ENCODE measurements at places on chromosomes 7 and 10.

DNA sequence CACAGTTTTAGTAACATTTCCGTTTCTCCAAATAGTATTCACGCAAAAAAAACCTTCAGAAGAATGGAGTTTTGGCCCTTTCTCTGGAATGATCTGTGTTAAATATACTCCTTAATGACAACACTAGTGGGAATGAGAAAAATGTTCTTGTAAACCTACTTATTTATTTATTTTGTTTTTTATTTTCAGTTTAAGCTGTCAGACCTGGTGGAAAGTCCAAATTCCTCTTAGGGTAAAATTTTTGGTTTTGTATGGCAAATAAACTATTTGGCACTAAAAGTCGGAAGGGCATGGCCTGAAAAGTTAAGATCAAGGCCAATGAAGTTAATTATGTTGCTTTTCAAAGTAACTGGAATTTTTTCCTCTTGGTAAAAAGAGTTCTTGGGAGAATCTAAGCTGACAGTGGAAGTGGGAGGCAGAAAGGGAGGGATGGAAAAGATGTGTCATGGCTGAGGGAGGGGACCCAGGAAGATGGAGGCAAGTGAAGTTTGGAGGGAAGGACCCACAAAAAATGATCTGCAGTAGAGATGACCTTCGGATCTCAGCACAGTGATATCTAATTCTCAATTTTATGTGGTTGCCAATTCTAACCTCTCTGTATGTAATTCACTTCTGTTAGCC, 33.5 kb upstream of the VPS41 start:
- DNase-seq: no peak

DNA sequence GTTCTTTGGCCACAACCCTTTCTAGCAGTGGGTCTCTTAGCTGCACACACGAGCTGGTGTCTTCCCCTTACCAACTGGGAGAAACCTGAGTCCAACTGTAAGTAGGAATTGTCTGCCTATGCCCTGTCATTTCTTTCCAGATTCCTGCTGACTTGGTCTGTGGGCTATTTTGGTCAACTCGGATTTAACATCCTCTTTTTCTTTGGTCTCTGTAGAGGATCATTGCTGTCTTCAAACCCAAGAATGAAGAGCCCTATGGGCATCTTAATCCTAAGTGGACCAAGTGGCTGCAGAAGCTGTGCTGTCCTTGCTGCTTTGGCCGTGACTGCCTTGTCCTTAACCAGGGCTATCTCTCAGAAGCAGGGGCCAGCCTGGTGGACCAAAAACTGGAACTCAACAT, 10.3 kb downstream of the PI4K2A start:
- no peak for DNase-seq

GRCh38 chr7:28407651-28408050, 4.7 kb upstream of the CREB5 start:
- no peak for DNase-seq

- DNase-seq: no peak
Measured at GRCh38 chr7:29977886-29978651, 11.5 kb downstream of the SCRN1 start.

GRCh38 chr10:118505363-118505762, 90.1 kb downstream of the PRLHR start:
- no peak for DNase-seq

DNA sequence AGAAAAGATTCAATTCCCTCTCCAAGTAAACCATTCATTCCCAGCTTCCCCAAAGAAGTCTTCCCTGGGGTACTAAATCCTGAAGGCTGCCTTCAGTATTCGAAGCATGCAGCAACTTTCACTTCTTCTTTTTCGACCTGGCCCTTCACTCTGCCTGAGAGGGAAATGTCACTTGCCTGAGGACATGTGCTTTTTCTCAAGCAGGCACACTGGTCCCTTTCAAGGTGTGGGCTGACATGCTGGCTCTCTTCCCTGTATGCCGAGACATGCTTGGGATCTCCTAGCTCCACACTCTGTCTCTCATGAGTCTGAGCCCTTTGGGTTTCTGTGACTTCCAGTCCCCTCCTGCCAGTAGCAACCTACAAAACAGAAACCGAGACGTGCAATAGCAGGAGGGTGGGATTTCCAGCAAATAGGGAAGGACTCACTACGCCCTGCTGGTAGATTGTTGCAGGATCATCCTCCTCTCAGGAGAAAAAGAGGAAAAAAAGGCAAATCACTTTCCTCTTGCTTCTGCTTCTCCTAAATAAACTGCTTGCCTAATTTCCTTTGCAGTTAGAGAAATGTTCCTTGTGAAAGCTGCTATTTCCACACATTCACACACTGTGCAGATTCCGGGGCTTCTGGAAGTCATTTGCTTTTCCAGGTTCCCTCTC, 33.5 kb downstream of the FIGNL1 start:
- DNase-seq: no peak

GRCh38 chr7:155453296-155454182, 4.4 kb upstream of the EN2 start:
- DNase-seq: no peak

- DNase-seq: no peak
Measured at GRCh38 chr10:113095419-113096127, 145.5 kb downstream of the TCF7L2 start.

DNA sequence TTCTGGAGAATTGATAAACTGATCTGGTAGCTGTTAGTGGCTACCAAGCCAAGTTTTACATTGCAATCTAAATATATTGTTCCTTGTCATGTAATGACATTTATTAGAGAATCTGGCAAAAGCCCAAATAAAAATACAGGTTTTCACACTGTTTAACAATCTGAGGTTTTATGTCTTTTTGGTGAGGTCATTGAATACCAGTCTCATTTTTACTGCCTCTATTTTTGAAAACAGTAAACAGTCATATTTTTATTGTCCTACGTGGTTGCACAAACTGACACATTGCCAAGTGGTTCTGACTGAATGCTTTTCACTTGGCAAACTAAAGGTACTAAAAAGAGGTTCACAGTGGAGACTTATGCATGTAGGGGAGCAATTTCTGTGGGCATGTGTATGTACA, 157.5 kb downstream of the PRKG1 start:
- peak; percentile 76 for DNase-seq

GRCh38 chr7:157158400-157158799, 19.7 kb downstream of the UBE3C start:
- DNase-seq: no peak
